Breast epithelium (tissue), 4 donors: ENCODE measurements at places on chromosomes 11 and 22.

DNA sequence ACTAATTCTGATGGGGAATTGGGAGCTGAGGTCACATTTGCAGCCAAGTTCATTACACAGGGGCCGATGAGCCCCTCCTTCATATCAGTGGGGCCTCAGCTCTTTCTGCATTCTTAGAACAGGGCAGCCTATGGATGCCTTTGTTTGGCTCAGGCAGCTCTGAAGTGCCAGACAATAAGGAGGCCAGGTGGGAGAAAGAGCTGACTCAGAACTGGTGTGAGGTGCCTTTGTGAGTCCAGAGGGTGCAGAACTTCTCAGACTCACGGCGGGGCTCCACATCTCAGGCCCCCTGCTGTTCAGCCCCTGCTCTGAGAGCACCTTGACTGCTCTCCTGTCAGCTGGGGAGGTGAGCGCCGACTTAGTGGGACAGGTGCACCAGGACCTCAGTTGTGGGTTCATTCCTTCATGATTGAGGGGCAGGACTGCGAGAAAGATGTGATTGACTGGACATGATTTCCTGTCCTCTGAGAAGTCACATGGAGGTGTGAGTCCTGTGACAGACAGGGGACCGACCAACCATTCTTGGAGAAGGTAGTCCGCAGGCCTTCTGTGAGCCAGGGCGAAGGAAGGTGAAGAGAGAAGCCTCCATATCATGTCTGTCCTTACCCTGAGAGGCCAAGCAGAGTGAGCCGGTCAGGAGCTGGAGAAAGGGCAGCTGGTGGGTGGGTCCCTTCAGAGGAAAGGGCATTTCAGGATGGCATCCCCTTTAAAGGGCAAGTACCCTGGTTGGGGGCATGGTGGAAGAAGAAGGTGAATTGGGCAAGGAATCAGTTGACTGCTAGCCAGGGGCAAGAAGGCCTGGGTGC lies 245.0 kb upstream of the TBCEL start:
- DNase-seq = no peak

GRCh38 chr11:80107415-80107814 lies 666.6 kb upstream of the TENM4 start:
- no peak for DNase-seq

GRCh38 chr22:25478111-25478510 lies 86.4 kb upstream of the GRK3 start:
- DNase-seq = no peak

- no peak for DNase-seq
Measured at GRCh38 chr22:46234969-46235368, 15.1 kb downstream of the CDPF1 start.

GRCh38 chr22:36773935-36774334 lies 2.0 kb downstream of the IFT27 start:
- no peak for DNase-seq

- no peak for DNase-seq
Measured at GRCh38 chr11:122230385-122230755, 114.4 kb upstream of the BLID start.

DNA sequence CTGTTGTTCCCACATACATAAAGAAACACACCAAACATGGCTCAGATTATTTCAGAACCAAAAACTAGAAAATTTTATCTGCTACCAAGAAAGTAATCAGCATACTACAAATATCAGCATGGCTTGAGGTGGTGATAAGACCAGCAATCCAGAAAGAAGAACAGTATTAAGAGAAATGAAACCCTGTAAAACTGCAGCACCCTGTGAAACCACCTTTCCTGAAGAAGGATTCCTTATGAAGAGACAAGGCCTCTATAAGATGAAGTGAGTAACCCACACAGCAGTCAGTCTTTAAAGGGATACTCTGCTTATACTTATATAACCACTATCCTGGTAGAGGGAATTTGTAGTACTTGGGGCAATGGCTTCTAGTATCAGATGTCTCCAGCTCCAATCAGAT lies 49.9 kb downstream of the RSF1 start:
- no peak for DNase-seq

DNA sequence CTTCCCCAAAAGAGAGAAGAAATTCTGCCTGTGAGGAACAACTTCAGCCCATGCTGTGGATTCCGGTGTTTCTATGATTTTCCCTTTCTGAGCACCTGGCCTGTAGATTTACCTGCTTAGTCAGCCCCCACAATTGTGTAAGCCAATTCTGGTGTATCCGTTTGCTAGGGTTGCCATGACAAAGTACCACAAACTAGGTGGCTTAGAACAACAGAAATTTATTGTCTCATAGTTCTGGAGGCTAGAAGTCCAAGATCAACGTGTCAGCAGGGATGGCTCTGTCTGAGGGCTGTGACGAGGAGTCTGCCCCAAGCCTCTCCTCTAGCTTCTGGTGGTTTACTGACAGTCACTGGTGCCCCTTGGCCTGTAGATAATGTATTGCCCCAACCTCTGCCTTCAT lies 15.9 kb upstream of the CYB5R2 start:
- DNase-seq = no peak

DNA sequence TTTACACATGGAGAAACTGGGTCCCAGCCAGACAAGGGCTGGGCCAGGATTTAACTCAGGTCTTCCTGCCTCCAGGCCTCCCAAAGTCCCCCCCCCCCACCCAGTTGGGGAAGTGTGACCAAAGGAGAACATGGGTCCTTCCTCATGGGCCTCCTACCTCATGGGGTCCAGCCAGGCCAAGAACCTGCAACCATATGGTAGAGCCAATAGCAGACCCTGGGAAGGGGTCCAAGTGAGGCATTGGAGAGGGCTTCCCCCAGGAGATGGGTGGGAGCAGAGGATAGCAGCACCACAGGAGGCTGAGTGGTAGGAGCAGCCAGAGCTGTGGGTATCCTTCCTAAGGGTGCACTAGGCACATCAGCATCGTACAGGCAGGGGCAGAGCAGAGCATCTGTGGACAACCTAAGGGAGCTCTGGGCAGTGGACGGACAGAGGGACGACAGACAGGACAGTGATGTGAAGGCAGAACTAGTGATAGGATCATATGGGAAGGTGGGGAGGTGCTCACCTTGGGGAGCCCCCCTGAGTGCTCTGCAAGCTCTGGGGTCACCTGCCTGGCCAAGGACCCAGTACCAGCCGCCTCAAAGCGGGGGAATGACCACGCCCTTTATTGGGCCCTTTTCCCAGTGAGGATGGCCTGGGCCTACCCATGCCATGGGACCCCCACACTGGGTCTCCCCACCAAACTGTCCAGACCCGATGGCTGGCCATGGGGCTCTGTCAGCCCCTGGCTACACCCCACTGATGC lies 4.5 kb downstream of the ARVCF start:
- DNase-seq = no peak

DNA sequence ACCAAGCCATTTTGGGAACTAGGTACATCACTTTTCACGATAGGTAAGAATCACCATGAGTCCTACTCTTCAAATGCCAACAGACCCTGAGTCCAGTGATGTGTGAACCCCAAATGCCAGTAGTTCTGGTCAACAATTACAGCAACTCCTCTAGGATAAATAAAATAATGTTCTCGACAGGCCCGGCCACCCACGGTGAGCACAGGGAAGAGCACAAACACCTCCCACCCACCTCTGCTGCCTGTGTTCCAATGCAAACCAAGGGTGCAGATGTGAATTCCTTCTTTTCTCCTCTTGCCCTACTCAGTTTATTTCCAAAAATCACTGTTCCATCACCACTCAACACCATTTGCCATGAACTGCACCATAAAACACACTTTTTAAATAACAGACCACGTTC lies 33.3 kb downstream of the MPPED2 start:
- no peak for DNase-seq

DNA sequence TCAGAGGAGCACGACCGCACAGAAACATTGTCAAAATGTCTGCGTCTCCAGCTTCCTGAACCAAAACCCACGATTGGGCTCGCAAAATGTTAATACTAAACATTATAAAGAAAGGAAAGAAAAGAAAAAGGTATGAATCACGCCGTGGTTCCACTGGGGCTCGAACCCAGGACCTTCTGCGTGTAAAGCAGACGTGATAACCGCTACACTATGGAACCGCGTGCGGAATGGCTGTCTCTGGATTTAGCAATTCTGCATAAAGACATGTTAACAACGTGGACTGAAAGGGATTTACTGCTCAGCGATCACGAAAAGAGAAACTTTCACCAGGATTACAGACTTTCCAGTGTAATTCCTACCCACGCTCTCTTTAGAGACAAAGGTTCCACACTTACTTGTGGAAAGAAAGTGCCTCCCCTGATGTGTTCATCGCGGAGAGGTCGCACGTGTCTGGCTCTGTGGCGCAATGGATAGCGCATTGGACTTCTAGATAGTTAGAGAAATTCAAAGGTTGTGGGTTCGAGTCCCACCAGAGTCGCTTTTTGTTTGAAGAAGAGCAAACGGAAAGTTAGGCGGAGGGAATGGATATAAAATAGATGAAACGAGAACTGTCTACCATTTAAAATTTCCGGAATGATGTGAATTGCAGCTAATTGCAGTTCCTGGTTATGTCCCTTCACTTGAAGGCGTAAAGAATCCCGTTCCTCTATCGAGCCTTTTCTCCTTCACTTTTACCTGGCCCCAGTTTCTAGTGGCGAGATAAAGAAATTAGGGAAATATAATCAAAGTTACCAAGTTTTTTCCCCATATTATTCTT lies 39.7 kb downstream of the OR4D9 start:
- peak; percentile 78 for DNase-seq

- DNase-seq = no peak
Measured at GRCh38 chr11:47083913-47084312, 92.8 kb downstream of the ARFGAP2 start.

DNA sequence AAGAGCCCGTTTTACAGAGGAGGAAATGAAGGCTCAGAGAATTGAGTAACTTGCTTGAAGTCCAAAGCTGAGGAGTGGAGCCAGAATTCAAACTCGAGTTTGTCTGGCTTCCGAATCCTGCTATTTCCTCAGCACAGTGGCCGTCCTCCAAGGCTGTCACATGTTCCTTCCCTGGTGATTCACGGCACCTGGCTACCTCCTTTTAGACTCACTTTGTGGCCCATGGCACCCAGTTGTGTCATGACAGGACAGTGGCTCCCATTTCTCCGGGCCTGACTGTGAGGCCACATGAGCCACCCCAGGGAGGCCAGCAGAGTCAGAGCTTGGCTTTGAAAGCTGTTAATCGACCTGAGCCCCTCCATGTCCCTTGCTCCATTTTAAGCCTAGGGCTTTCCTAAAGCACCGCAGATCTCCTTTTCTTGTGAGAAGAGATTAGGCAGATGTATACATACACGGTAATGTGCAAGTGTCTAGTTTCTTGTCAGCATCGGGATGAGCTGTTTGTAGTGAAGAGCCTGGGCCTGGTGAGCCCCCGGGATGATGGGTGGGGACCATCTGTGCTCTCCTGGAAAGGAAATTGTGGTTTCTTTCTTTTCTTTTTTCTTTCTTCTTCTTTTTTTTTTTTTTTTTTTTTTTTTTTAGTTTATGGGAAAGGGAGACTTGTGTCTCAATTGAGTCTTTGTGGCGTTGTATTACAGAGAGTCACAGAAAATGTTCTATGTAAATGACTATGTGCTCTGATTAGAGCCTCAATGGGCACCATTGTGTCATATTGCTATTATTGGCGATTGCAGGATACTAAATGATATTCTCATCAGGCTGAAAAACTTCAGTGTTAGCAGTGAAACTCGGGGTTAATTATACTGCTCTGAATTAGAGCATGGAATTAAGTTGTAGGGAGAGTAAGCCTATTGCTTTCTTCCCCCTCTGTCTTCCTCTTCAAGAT lies 54.8 kb downstream of the PTPRJ start:
- no peak for DNase-seq

DNA sequence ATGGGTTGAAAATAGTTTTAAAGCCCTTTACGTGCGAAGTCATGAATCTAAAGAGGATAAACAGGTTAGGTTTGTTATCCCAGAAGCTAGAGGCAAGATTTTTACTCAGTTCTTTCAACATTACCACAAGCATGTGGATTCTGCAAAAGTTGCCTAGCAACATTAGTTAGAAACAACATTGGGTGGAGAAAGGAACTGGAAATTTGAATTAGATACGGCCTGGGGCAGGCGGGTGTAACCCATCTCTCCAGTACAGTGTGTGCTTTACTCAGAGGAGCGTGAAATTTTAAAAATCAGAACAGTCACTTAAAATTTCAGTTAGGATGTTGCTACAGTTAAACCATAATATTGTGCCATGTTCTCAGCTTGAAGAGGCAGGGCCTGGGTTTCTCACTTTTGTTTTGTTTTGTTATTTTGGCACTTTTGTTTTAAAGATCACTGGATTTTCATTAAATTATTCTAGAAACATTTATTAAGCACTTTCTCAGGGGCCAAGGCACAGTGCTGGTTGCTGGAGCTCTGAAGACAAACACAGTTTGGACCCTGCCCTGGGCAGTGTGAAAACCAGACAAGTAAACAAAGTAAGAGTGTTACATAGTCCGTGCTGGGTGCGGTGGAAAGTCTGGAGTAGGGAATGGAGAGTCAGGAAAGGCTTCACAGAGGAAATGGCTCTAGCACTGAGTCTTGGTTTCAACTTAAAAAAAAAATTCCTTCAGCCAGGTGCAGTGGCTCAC lies 4.4 kb upstream of the WEE1 start:
- DNase-seq = peak; percentile 82

GRCh38 chr22:44305888-44306287 lies 6.9 kb downstream of the SHISAL1 start:
- DNase-seq = no peak

GRCh38 chr11:102318469-102318868 lies 1.2 kb downstream of the BIRC3 start:
- no peak for DNase-seq

DNA sequence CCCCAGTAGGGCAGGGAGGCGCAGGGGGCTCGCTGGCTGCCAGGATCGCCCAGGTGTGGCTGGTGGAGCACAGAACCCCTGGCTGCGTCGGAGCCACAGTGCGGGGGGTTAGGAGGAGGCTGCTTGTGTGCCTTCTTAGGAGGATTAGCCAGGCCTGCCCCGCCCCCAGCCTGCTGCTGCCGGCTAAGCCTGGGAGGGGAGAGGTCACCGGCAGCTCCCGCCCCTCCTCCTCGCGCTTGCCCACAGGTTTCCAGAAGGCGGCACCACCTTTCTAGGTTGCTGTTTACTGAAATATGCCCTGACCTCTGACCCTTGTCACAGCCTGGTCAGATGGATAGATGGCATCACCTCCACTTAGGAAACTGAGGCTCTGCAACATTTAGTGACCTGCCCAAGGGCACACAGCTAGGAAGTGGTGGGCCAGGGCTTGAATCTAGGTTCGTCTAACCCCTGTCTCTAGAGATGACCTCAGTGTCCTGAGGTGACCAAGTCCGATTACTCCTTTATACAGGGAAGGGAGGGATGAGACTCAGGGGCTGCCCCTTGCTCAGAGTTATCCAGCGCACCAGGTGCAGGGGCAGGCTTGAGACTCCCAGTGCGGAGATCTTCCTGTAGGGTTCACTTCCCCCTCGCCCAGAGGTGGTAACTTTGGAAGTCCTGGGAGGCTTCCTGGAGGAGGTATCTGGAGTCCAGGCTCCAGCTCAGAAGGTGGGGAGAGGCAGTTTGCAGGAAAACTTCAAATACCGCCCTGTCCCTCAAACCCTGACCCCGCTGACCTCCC lies 44.0 kb downstream of the MYO7A start:
- DNase-seq = no peak

GRCh38 chr22:46421267-46421666 lies 85.8 kb downstream of the TRMU start:
- no peak for DNase-seq

GRCh38 chr11:10158461-10158860 lies 135.6 kb downstream of the SBF2 start:
- DNase-seq = no peak
